ENCODE measurements at places on chromosomes 7 and 10.

GRCh38 chr7:74658178-74659004, 873 bp downstream of the GTF2I start:
- DNase-seq = peak; percentile 95

GRCh38 chr7:12229046-12229445, 18.0 kb downstream of the TMEM106B start:
- no peak for DNase-seq

DNA sequence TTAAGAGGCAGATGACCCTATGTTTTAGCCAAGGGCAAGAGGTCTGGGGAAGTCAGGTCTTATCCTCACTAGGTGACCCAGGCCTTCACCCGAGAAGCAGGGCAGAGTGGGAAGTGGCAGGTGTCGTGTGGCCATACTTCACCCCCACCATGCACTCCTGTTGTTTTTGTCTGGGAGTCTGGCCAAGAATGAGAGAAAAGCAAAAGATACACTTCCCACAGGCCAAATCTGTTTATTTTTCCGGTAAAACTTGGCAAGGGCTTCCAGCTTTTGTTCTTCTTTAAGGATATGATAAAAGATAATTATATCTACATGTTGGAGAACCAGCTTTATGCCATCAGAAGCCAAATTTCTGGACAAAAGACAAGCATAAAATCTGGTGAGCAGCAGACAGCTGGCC, 137.4 kb upstream of the CDC14C start:
- DNase-seq = no peak

DNA sequence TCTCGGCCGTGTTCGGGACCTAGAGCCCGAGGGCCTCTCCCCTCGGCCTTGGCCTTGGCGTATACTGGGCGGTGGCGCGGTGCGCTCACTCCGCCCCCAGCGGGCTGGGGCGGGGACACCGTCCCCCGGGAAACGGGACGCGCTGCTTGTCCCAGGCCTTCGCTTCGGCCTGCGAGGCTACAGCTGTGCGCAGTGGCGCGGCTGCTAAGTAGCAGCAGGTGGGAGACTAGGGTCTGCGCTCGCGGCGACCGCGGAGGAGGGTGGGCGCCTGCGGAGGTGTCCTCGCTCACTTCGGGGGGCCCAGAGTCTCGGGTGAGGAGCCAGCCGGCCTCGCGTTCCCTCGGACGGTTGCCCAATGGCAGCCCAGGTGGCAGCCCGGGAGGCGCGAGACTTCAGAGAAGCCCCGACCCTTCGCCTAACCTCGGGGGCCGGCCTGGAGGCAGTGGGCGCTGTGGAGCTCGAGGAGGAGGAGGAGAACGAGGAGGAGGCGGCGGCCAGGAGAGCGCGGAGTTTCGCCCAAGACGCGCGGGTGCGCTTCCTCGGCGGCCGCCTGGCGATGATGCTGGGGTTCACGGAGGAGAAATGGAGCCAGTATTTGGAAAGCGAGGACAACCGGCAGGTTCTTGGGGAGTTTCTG, at the start of gene DNAH11:
TSS of gene DNAH11 (plus strand) at position 149 of the 637 bp plus-strand sequence. CDS start at position 356, 207 bp downstream.
- no peak for DNase-seq

GRCh38 chr7:38682606-38683005, 51.4 kb upstream of the AMPH start:
- no peak for DNase-seq

GRCh38 chr7:141738592-141739013, 445 bp downstream of the SSBP1 start:
- DNase-seq = no peak

DNA sequence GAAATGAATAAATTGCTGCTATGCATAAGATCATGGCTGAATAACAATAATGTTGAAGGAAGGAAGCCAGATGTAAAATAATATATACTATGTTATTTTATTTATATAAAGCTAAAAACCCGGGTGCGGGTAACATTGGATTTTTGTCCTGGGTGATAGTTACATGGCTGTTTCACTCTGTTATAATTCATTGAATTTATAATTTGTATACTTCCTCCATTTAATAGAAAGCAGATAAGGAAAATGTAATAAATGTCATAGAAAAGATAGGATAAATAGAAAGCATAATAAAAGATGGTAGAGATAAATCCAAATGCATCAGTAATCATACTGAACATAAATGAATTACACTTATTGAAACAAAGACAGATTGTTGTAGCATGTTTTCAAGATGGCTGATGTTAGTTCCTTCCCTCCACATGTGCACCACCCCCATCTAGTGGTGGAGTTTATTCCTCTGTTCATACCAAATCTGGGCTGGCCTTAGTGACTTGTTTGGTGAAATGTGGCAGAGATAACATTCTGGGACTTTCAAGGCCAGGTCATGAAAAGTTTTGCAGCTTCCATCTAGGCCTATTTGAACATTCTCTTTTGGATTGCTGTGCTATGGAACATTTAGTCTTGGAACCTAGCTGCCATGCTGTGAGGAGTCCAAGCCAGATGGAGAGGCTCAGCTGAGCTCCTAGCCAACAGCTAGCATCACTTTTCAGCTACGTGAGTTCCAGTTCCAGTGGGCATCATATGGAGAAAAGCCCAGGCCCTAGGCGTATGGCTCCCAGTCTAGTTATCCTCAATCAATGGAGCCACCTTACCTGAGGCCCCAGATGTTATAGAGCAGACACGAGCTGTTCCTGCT, 46.9 kb downstream of the AHCYL2 start:
- peak; percentile 92 for DNase-seq

DNA sequence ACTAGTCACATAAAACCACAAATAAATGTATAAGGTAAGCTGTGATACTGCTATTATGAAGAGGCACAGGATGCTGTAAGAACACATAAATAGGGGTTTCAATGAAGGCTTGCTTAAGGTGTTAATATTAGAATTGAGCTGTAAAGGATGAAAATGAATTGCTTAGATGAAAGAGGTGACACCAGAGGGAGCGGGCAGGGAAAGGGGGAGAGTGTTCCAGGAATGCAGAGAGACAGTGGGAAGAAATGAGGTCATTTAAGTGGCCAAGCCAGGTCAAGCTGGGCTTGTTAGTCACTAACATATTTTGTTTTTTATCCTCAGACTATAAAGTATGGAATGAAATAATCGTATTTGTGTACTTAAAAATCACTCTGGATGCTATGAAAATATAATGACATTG, 193.5 kb downstream of the NRG3 start:
- DNase-seq = no peak

DNA sequence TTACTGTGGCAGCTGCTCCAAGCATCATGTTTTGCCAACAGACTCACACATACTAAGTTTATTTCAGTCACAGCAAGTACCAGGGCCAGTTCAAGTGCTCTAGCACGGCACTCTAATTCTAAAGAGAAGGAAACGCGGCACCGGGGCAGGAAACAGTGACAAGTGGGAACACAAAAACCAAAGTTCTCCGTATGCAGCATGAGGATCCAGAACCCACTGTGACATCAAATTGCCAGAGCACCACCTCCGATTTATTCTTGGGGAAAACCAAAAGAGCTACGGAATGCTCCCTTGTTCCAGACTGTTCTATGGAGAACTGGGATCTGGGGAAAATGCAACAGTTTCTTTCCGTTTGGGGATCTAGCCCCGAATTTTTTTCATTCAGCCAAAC, 448 bp upstream of the PTER start:
- DNase-seq = no peak

DNA sequence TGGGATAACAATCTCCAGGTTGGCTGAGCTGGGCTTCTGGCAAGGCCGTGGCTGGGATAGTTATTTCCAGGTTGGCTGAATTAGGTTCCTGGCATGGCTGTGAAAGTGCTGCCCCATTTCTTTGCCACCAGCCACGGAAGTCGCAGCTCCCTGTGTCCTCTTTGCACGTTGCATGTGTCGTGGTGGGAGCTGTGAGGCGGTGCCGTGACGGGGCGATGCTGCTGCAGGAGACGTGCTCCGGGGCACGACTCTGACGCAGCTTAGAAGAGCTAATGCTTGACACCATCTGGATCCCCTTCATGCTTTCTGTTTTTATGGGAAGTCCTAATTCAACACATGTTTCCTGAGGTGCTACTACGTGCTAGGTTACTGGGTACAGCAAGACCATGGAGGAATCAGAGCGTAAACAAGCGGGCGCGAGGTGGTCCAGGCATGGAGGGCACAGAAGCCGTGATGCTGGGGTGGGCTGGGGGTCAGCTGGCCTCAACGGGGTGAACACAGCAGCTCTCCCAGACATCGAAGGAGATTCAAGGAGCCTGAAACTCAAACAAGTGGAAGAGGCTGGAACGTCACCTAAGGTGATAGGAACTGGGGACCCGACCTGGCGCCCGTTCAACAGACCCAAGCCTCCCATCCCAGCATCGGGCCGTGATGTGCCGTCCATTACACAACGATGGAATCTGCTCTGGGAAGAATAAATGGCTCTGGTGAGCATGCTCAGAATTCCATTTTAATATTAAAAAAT, 407.1 kb downstream of the DNAJB6 start:
- no peak for DNase-seq

DNA sequence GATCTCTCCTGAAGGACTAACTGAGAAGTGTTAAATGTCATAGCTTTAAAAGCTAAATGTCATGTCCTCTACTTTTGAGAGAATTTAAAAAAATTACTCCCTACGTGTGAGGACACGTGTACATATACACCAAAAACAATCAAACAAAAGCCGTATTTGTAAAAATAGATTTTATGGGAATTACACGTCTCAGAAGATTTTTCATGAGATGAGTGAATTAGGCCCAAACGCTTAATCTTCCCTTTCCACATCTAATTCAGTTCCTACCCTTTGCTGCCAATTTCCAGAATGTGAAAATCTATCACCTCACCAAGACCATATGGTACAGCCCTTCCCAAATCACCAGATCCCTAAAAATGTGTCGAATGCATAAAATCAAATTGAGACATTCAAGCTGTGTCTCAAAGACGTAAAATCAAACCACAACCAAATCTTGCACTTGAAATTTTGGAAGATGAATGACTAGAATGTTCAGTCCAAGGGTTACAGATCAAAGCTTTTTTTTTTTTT, 1.0 kb upstream of the CTTNBP2 start:
- DNase-seq = no peak

DNA sequence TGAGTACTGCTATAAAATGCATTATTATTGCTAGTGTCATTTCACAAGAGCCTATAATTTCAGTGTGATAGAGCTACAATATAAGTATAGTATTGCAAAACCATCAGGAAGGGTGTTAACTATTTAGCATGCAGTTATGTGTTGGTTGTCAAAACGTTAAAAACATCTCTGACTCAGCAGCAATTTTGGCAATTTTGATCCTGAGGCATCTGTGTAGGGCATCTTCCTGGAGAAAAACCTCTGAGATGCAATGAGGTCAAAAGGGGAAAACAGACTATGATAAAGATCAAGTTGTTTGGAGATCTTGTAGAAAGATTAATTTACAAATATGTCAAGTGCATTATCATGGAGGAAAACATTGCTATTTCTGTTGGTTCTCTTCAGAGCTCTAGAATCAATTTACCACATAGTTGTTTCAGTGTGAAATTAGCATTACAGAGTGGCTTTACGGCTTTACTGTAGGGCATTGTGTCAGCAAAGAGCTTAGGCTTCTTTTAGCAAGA, 5.3 kb downstream of the CFTR start:
- no peak for DNase-seq

DNA sequence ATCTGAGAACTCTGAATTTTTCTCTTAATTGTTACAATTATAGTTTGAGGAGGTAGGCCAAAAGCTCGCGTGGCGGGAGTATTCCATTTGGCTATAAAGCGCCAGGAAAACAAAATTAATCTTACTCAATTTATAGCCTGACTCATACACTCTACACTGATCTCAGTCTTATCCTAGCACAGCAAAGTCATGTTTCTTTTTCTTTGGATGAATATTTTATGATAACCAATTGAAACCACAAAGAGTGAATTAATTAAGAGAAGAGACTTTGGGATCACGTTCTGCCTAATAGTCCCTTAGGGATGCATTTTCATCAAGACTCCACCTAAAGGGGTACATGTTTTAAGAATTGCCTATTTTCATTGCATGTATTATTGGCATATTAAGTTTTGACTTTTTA, 420.8 kb downstream of the HGF start:
- no peak for DNase-seq

DNA sequence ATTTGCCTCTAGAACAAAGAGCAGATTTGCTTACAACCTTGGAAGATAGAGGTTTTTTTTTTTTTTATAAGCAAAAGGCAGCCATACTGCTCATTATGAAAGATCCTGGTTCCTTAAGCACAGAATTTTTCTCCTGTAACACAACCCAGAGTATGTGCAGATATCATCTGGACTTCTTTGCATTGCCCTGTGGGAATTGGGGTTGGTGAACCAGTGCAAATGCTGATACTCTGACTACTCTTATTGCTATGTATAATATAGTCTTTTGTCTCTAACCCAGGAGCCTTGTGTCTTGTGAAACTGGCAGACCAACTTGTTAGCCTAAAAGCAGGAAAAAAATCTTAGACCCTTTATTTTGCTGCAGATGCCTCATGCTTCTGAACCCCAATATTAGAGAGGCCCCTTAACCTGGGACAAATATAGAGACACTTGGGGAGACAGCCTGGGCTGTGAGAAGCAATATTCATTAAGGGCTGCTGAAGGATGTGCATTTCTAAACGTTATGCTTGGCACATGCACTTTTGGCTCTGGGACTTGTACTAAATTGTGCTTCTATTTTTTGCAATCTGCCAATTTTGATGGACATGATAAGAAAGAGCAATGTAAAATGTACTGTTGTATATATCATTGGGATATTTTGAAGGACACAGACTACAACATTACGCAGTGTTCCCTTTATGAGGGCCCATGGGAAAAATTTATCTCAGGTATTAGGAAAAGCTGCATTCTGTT, 78.9 kb downstream of the ANLN start:
- no peak for DNase-seq

DNA sequence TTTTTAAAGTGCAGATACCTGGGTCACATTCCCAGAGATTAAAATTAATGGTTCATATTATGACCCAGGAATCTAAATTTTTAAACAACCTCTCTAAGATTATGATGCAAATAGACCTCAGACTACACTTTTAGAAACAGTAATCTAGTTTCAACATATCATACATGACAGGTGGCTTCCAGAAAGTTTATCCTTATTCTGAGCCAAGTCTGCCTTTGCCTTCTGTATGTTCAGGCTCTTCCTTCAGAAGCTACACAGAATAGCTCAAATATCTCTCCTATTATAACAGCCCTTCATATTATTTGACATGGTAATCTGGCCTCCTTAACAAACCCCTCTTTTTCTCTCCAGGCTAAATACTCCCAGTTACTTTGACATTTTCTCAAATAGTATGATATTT, 101.9 kb downstream of the FZD1 start:
- DNase-seq = no peak

DNA sequence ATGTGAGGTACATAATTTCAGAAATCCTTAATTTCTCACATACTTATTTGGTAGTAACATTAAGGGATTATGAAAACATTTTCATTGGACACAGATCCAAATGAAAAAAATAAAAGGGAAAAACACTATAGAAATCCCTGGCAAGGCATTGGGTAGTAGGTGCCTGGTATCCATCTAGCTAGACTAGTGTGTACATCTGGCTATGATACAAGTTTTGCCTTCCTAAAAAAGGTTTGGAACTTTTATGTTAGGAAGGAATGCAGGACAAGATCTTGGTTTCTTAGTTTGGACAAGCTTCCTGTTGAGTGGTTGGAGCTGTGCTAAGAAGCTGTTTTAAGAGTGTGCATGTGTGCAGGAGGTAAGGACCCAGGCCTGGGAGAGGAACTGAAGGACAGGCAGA, 252.3 kb upstream of the GLI3 start:
- DNase-seq = no peak

Measured in SK-MEL-5 (cell line).